Renal cortex interstitium (tissue), 15 donors: ENCODE measurements at places on chromosomes 11 and 22. TPM values are rescaled to one million over a fixed set of nuclear protein-coding genes. Genes with fewer than 3 reads are reported as not detected.

The JAML gene
- 2.9 TPM for polyA plus RNA-seq

The ANKK1 gene
- 0.68 TPM for polyA plus RNA-seq

The MS4A6E gene
- not detected for polyA plus RNA-seq

The RNF215 gene
- polyA plus RNA-seq = 16.8 TPM

The SNX32 gene
- polyA plus RNA-seq = 3.7 TPM

The KCTD14 gene
- polyA plus RNA-seq = 13.0 TPM

The ESAM gene
- polyA plus RNA-seq = 56.1 TPM

The PTGDR2 gene
- 0.09 TPM for polyA plus RNA-seq
